Stimulated activated CD4-positive, alpha-beta T cell treated with anti-CD3 and anti-CD28 coated beads, TNF-alpha, amount 100 ng/mL, for 48 hours (primary cell): ENCODE measurements at places on chromosomes 12 and 14.

GRCh38 chr12:42473130-42473529 is 116.4 kb downstream of the PRICKLE1 start:
- no peak for DNase-seq

DNA sequence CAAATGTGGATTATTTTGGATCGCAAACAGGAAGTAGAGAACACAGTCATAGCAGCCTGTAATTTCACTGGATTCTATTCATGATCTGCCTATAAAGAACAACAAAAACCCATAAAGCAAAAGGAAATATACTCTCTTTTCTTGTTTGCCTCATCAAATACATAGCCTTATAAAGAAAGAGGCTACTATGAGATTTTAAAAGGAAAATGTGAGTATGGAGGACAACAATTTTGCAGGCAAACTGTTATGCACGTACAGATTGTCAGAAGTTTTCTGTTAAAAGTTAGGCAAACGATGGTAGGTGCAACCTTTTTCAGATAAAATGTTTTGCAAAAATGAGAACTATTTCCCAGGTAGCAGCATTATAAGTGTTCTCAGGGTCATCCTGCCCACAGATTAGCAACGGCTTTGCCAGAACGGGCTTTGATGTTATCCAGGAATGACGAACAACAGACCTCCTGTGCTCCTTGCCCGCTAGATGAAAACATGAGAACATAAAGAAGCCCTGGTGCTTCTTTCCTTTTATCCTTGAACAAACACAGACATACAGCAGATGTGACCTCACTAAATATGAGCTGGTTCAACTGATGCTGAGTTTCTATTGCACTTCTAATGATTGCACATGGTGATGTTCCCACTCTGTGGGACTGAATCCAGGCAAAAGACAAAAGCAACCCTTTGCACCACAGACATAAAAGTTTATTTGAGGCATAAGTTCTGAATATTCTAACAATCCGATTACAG is 88.1 kb downstream of the ITPR2 start:
- DNase-seq, result no peak

GRCh38 chr14:35352274-35353233 is 52.0 kb downstream of the NFKBIA start:
- no peak for DNase-seq

DNA sequence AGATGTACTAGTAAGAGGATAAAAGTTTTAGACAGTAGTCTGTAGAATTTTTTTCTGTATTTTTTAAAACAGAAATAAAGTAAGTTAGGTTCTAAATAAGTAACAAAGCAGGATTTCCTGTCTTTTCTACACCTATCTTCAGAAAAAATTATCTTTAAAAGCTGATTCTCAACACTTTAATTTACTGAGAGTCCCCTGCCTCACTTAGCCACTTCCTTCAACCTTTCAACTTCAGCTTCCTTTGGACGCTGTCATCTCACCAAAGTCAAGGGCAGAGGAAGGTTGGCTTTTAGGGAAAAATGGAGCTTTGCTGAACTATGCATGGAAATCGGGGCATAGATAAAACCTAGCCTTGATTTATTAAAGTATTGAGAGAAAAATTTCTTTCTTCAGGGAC is 44.9 kb upstream of the CERS5 start:
- no peak for DNase-seq

DNA sequence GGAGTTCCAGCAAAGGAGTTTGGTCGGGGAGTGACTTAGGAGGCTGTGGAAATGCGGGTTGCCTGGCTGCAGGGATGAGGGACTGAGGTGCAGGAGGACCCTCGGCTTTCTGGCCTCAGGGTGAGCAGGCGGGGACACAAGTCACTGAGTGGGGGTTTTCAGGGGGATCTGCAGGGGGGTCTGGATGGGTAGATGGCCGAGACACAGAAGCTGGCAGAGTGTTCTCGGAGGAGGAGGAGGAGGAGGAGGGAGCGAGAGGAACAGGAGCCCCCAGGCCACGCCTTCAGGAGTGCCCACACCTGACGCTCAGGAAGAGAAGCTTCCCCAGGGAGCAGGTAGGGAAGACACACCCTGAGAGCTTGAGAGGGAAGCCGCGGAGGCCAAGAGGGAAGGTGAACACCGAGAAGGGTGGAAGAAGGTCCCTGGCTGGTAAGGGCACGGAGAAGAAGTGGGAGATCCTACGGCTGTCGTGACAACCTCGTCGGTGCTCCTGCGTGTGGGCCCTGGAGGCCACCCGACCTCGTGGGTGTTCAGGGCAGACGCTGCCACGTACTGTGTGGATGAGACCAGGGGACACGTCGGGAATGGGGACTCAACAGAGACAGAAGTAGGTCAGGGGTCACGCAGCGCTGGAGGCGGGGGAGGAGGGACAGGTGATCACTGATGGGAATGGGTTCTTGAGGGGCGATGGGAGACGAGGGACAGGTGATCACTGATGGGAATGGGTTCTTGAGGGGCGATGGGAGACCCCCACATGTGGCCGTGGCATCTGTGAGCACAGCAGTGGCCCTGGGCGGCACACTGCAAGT is 109.4 kb downstream of the PIWIL1 start:
- DNase-seq, result no peak

DNA sequence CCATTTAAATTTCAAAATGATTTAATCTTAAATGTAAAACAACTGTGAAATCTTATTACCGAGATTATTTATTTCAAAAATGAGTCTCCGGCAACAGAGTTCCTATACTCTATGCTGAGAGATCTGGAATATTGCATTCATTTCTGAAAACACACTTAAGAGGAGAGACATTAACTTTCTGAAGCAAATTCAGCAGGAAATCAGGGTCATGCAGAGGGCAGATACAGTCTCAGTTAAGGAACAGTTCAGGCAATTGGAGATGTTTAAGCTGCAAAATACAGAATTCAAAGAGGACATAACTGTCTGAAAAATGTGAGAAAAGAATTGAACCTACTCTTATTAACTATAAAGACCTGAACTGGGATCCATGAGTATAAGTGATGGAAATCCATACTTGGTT is 320.7 kb downstream of the PAWR start:
- DNase-seq, result no peak

- DNase-seq, result no peak
Observed at GRCh38 chr12:10369557-10370415, 20.1 kb downstream of the KLRK1 start.
